ENCODE measurements at places on chromosomes 11 and 22.

DNA sequence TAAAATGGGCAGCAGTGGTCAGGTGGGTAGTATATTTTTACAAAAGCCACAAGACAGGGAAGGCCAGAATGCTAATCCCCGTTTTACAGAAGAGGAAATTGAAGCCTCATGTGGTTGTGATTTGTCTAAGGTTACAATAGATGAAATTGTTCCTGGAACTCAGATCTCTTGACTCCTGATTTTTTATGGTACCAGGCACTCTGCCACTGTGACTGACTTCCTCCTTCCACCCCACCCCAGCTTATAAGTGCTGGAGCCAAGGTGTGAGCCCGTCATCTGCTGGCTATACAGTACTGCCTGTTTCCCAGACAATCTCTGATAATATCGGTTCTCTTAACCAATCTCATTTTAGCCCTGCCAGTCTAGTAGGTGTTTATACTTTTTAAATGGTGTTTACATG is 1.9 kb downstream of the SLC5A1 start:
- no peak for DNase-seq

GRCh38 chr11:134539285-134539684 is 127.2 kb upstream of the B3GAT1 start:
- no peak for DNase-seq

GRCh38 chr11:110481523-110481922 is 51.8 kb downstream of the FDX1 start:
- DNase-seq, result no peak

DNA sequence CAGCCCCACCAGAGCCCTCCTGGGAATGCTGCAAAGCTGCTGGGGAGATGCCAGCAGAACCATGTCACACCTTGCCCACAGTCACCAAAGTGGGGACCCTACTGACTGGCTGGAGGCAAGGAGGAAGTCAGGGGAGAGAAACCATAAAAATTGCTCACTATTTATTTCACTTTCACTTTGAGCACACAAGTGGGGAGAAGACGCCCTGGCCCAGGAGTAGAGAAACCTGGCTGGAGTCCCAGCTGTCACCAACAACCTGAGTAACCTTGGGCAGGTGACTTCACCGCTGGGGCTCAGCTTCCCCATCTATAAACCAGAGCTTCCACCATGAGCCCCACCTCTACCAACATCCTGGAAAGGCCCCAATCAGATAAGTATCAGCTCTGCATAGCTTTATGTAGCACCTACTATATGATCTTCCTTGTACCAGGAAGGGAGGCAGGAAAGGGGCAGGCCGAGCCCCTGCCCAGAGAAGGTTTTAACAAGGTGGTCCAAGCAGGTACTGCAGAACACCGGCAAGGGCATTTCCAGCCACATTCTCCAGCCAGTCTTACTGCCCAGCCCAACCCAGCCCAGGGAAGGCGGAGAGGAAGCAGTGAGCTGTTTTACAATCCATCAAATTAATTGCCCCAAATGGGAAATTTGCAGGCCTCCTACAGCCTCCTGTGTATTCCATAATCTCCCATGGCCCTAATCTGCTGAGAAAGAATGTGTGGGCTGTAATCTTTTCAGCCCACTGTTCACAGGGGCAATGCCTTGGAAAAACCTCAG is 27.6 kb downstream of the PLEKHA7 start:
- DNase-seq, result peak; percentile 44

- DNase-seq, result no peak
These were observed 1039.3 kb downstream of the NTM start for GRCh38 chr11:132409573-132410355.

GRCh38 chr11:64586366-64586765 is 4.7 kb upstream of the SLC22A12 start:
- DNase-seq, result no peak

- DNase-seq, result no peak
These were observed 756.8 kb downstream of the NTM start for GRCh38 chr11:132126973-132127899.

DNA sequence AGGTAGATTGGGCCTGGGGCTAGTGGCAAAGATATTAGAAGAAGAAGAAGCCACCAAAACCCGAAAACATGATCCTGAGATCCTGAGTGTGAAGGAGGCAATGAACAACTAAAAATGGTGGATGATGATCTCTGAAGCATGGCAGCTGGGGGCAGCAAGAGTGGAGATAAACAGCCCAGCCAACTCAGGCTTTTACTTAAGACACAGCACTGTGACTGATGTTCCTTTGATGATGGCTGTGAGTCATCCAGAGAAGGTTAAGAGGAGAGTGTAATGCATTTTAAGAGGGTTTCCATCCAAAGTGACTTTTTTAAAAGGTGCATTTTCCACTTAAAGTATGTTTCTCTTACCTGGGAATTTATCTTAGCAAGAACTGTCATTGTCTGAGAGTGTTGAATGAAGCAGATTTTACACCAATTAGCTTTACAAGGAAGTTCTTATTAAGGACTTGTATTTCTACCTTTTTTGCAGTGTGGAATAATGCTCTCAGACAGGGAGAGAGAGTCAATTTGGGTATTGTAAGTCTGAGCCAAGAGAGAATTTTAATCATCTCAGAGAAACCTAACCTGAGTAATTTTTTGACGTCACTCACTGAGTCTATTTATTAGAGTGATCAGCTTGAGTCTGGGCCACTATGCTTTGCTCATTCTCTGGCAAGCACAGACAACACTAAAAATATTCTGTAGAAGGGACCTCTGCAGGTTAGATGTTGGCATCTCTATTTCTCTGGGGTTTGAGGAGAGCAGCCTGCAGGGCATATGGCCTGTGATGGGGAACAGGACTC is 14.1 kb upstream of the CALCB start:
- no peak for DNase-seq

GRCh38 chr11:90512846-90513245 is 290.0 kb upstream of the CHORDC1 start:
- no peak for DNase-seq

DNA sequence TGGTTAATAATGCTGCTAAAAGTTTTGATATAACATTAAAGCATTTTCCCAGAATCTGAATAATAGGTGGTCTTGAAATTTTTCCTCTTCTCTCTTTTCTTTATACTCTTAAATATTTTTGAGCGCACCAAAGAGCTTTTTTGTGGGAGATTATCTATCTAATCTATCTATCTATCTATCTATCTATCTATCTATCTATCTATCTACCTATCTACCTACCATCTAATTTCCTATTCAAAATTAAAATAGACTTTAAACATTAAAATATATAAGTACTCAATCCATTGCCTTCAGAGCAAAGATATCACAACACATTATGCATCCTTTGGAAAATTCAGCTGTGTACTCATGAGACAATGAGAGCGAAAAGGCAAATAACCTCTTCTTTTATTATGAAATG is 55.8 kb downstream of the ELMOD1 start:
- DNase-seq, result no peak

DNA sequence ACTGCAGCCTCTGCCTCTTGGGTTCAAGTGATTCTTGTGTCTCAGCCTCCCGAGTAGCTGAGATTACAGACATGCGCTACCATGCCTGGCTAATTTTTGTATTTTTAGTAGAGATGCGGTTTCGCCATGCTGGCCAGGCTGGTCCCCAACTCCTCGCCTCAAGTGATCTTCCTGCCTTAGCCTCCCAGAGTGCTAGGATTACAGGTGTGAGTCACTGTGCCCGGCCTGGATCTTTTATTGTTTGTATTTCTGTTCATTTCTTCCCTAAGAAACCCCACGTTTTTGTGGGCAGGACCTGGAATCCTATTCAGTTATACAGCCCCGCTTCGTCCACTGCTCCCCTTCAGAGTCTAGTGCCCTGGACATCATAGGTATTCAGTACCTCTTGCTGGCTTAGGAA is 28.7 kb downstream of the ZBTB16 start:
- DNase-seq, result no peak

DNA sequence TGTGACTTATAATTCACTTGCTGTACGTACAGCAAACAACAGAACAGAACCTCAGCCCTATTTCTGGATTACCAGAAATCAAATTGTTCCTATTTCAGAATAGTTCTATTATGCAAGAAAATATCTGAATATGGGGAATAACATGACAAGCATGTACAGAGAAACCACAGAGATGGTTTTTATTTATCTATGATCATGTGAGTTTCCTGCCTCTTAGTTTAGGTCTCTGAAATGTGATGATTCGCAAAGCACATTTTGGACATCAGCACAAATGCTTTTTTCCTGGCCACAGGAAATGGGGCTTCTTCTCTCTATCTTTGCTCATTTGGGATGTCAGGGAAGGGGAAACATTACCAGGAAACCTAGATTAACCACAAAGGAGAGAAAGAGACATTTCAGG is 266.7 kb upstream of the CTSC start:
- no peak for DNase-seq

GRCh38 chr11:70663815-70664214 is 265.5 kb downstream of the CTTN start:
- DNase-seq, result no peak

GRCh38 chr22:45968003-45968650 is 8.8 kb downstream of the WNT7B start:
- DNase-seq, result no peak

GRCh38 chr22:50252082-50253045 is 1.3 kb upstream of the HDAC10 start:
- DNase-seq, result peak; percentile 74

DNA sequence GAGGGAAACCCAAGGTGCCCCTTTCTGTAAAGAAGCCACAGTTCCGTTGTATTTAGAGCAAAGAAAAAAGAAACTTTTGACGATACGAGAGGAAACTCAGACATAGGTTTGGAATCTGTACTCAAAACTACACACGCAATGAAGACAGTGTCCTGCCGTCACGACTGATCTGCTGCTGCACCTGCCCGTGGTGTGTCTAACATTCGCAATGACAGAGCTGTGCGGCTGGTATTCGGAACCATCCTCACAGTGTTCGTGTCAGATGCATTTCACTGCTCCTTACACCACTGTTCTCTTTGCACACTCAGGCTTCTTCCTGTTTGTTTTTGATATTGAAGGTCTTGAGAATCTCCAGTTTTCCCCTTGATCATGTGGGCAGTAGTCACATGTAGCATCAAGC is 84.8 kb downstream of the RTL6 start:
- no peak for DNase-seq

GRCh38 chr22:20748731-20749428 is 25.0 kb upstream of the SERPIND1 start:
- DNase-seq, result no peak

- DNase-seq, result no peak
These were observed 11.7 kb downstream of the FADS1 start for GRCh38 chr11:61805146-61805545.

GRCh38 chr22:45226503-45227186 is 14.0 kb downstream of the KIAA0930 start:
- DNase-seq, result no peak

GRCh38 chr11:116162886-116163230 is 609.9 kb downstream of the BUD13 start:
- DNase-seq, result no peak

GRCh38 chr11:30091737-30092136 is 74.9 kb upstream of the KCNA4 start:
- no peak for DNase-seq

- DNase-seq, result no peak
These were observed 64.0 kb downstream of the SOX6 start for GRCh38 chr11:16292167-16292859.

- DNase-seq, result no peak
These were observed 25.0 kb upstream of the TMPRSS5 start for GRCh38 chr11:113730887-113731726.

DNA sequence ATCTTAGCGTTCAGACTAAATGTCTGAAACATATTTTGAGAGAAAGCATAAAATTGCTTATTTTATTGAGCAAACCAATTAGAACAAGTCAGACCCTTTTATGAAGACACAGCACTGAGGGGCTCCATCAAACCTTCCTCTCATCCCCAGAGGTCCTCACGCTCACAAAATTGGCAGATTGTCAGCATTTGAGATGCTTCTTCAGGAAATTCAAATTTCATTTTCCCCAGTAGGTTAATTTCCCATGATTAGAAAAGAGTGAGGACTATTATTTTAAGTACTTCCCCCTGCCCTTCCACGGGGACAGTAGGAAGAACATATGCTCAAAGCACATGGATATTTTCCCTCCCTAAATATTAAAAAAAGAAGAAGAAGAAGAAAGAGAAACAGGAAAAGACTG is 851.8 kb downstream of the BRD1 start:
- DNase-seq, result no peak

- DNase-seq, result no peak
These were observed 25.0 kb downstream of the IGLL1 start for GRCh38 chr22:23555118-23555517.

- no peak for DNase-seq
These were observed 9.3 kb downstream of the SHISA8 start for GRCh38 chr22:41905411-41906202.

DNA sequence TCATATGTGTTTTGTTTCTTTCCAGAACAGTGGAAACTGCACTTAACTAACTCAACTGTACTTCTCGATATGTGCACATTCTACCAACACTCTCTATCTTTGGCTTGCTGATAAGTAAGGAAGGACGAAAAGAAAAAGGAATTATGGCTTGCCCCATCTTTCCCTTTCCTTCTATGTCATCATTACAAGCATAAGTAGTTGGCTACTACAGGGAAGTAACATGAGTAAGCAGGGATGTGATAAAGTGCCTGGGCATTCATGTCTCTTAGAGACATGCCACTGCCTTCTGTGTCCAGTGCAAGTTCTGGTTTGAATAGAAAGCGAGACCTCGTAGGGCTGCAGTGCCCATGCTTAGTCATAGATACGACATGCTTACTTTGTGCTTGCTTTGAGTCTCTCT is 342.5 kb downstream of the ETS1 start:
- no peak for DNase-seq

GRCh38 chr22:47139790-47140119 is 377.3 kb downstream of the TBC1D22A start:
- DNase-seq, result no peak

GRCh38 chr22:34946339-34946985 is 119.5 kb upstream of the ISX start:
- DNase-seq, result no peak

DNA sequence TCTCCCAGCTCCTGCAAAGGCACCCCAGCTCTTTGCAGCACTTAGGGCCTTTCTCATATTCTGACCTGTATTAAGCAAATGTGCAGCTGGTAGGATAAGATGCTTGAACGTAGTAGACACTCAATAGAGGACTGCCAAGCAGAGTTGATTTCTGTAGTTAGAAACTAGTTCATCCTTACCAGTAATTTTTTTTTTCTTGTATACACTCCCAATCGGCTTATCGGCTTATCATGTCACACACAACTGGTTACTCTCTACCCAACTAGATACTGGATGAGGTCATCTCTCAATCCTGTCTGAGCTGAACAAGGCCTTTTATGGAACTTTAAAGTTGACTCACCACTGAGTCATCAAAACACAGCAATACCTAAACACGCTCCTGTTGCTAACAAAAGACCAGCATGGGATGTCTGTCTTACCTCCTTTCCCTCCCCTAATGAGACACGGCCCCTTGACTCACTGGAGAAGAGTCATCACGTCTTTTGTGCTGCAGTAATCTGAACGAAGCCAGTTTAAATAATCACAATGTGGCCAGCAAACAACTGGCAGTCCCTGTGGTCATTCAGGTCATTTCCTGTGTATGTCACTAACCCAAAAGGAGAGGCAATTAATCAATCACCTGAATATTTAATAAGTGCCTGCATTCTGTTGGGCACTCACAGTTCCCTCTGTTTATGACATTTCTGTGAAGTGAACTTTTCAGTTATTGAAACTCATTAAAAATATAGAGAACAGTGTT is 7.5 kb upstream of the WEE1 start:
- DNase-seq, result peak; percentile 38
